Aorta (tissue), 5 donors: ENCODE measurements at places on chromosomes 2 and 18. TPM values are rescaled to one million over a fixed set of nuclear protein-coding genes. Genes with fewer than 3 reads are reported as not detected.

GRCh38 chr2:5986801-5987787, 294.9 kb downstream of the SOX11 start:
- H3K4me1 ChIP-seq: no peaks in the 10 kb centered on the region

GRCh38 chr18:10524507-10525370, 1.1 kb upstream of the NAPG start:
- no peaks in the 10 kb centered on the region for H3K36me3 ChIP-seq
- no peak for DNase-seq
- no peaks in the 10 kb centered on the region for H3K27me3 ChIP-seq
- peaks cover 6% of the 10 kb centered on the region for H3K4me1 ChIP-seq

GRCh38 chr2:2320486-2321199, 10.4 kb downstream of the MYT1L start:
- H3K27me3 ChIP-seq: no peaks in the 10 kb centered on the region
- no peak for DNase-seq
- no peaks in the 10 kb centered on the region for H3K4me1 ChIP-seq
- no peak overlapping the region for H3K27ac ChIP-seq

DNA sequence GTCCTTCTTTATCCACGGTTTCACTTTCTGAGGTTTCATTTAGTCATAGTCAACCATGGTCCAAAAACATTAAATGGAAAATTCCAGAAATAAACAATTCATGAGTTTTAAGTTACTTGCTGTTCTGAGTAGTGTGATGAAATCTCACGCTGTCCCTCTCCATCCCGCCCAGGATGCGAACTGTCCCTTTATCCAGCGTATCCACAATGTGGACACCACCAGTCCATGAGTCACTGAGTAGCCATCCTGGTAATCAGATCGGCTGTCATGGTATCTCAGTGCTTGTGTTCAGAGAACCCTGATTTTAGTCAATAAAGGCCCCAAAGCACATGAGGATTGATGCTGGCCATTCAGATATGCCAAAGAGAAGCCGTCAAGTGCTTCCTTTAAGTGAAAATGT, 3.7 kb downstream of the SP140L start:
- H3K4me3 ChIP-seq: no peak overlapping the region
- H3K36me3 ChIP-seq: no peaks in the 10 kb centered on the region
- no peaks in the 10 kb centered on the region for H3K27me3 ChIP-seq
- no peak overlapping the region for H3K27ac ChIP-seq

DNA sequence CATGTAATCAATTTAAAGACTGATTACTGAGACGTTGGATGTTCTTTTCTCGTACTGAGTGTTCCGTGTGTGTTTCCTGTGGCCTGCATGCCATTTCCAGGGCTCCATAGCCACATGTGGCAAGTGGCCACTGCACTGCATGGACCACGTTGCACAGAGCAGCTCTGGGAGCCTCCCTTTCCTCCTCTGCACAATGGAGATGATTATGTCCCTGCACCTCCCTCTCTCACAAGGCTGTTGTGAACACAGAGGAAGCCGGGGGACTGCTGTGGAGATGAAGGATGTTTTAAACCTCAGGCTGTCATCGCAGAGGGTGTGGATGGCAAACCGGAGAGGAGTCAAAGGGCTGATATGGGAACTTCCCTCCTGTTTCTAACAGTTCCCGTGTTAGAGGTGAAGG, 87.7 kb downstream of the TGOLN2 start:
- H3K4me1 ChIP-seq: no peaks in the 10 kb centered on the region
- H3K27ac ChIP-seq: peak overlapping the region; percentile 67
- no peaks in the 10 kb centered on the region for H3K27me3 ChIP-seq
- H3K36me3 ChIP-seq: no peaks in the 10 kb centered on the region
- no peak for DNase-seq
- no peak overlapping the region for H3K4me3 ChIP-seq

GRCh38 chr2:71243634-71244301, 16.9 kb upstream of the PAIP2B start:
- no peak for DNase-seq
- no peak overlapping the region for H3K27ac ChIP-seq
- H3K36me3 ChIP-seq: no peaks in the 10 kb centered on the region
- H3K4me3 ChIP-seq: no peak overlapping the region
- peaks cover 3% of the 10 kb centered on the region for H3K27me3 ChIP-seq

GRCh38 chr18:9865764-9866490, 19.8 kb upstream of the TXNDC2 start:
- DNase-seq: no peak
- H3K36me3 ChIP-seq: peaks cover 5% of the 10 kb centered on the region
- H3K27ac ChIP-seq: no peak overlapping the region

DNA sequence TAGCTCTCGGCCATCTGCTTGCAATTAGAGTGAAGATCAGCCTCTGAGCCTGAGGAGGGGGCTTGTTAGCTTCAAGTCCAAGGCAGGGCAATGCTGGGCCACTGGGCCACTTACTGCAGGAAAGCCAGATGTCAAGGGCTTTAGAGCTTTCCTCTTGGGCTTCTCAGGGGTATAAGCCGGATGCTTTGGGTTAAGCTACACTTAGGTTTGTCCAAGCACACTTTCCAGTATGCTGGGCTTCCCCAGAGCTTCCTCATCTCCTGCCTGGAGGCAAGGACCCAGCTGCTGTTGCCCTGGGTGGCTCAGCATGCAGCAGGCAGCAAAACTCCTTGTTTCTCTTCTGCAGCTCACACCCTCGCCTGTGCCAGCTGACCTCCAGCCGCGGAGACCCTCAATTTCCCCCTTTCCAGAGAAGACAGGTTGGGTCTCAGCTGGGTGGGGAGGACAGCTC, 29.0 kb upstream of the ATOH8 start:
- no peak for DNase-seq
- no peaks in the 10 kb centered on the region for H3K4me1 ChIP-seq
- H3K27me3 ChIP-seq: no peaks in the 10 kb centered on the region
- H3K4me3 ChIP-seq: no peak overlapping the region
- no peak overlapping the region for H3K27ac ChIP-seq
- H3K36me3 ChIP-seq: no peaks in the 10 kb centered on the region

DNA sequence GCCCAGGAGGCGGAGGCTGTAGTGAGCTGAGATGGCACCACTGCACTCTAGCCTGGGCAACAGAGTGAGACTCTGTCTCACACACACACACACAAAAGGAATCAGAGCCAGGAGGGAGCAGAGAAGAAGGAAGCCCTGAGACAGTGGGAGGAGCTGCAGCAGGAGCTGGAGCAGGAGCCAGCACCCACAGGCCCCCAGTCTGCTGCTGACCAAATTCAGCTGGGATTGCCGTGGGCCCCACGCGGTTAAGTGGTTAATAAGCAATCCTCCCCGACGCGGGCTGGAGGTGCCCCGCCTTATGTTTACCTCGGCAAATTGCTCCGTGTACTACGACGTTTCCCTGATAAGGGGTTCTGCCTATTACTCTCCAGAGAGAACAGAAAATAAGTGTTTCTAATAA, 265.3 kb downstream of the TWIST2 start:
- no peaks in the 10 kb centered on the region for H3K4me1 ChIP-seq
- H3K4me3 ChIP-seq: no peak overlapping the region
- DNase-seq: no peak
- H3K27me3 ChIP-seq: no peaks in the 10 kb centered on the region

DNA sequence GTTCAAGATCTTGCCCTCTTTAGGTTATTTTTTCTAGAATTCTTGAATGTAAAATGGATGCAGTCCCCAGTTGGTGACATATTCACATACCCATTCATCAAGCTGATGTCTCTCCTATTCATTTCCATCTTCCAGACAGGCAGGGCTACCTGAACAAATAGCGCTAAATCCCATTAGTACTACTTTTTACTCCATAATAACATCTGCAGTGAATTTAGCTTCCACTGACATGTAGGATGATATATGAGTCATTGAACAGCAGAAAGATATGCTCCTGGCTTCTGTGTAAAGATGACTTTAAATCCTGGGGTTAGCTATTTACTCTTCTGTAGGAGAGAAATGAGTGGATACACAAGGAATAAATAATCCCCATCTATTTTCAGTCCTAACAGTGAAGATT, 194.7 kb downstream of the RND3 start:
- DNase-seq: no peak
- H3K27ac ChIP-seq: no peak overlapping the region
- no peaks in the 10 kb centered on the region for H3K27me3 ChIP-seq
- no peak overlapping the region for H3K4me3 ChIP-seq
- no peaks in the 10 kb centered on the region for H3K36me3 ChIP-seq

- peaks cover 6% of the 10 kb centered on the region for H3K4me1 ChIP-seq
- no peaks in the 10 kb centered on the region for H3K36me3 ChIP-seq
- no peak for DNase-seq
- no peaks in the 10 kb centered on the region for H3K27me3 ChIP-seq
- H3K4me3 ChIP-seq: no peak overlapping the region
Observed at GRCh38 chr2:85215081-85215447, 81.9 kb downstream of the TCF7L1 start.

- no peak for DNase-seq
- H3K4me1 ChIP-seq: no peaks in the 10 kb centered on the region
- H3K36me3 ChIP-seq: no peaks in the 10 kb centered on the region
- H3K4me3 ChIP-seq: no peak overlapping the region
Observed at GRCh38 chr2:236916181-236916580, 169.5 kb upstream of the COPS8 start.

GRCh38 chr2:11140492-11140891, 14.8 kb upstream of the SLC66A3 start:
- no peak overlapping the region for H3K4me3 ChIP-seq
- no peaks in the 10 kb centered on the region for H3K36me3 ChIP-seq
- H3K27ac ChIP-seq: no peak overlapping the region
- no peaks in the 10 kb centered on the region for H3K27me3 ChIP-seq
- DNase-seq: no peak

DNA sequence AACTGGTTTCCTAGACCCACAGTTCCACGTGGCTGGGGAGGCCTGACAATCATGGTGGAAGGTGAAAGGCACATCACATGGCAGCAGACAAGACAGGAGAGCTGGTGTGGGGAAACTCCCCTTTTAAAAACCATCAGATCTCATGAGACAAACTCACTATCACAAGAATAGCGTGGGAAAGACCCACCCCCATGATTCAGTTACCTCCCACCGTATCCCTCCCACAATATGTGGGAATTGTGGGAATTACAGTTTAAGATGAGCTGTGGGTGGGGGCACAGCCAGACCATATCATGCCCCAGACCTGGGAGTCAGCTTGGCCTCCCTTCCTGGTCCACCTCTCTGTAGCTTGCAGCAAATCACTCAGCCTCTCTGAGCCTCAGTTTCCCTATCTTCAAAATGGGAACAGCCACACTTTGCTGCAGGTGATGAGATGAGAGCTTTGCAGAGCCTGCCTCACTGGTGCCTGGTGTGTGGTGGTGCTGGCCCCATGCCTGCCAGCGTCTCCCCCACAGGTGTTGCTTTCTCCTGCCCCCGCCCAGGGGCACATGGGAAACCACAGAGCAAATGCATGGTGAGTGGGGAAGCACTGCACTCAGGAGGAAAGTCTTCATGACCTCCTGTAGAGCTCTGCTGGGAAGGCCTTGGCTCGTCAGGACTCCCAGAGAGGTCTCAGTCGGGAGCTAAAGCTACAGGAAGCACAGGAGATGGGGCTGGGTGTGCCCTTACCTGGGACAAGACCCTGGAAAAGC, 31.1 kb downstream of the GREB1 start:
- no peaks in the 10 kb centered on the region for H3K4me1 ChIP-seq
- no peaks in the 10 kb centered on the region for H3K27me3 ChIP-seq

DNA sequence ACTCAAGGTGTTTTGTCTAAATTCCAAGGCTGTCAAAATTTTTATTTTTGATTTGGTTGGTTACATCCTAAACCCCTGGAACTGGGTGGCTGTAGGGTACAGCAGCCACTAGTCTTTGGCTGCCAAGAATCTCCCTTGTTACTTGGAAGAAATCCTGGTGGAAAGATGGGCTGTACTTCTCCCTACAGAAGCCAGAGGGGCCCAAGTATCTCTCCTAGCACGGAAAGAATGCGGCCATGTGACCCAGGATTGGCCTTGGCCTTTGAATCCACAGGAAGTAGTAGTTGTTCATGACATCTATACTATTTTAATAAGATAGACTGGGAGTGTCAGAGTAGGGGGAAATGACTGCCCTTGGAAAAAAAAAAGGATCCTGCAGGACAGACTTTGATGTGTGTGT, 54.4 kb upstream of the MYO3B start:
- no peaks in the 10 kb centered on the region for H3K36me3 ChIP-seq
- no peak overlapping the region for H3K4me3 ChIP-seq
- no peaks in the 10 kb centered on the region for H3K27me3 ChIP-seq
- no peak overlapping the region for H3K27ac ChIP-seq
- no peaks in the 10 kb centered on the region for H3K4me1 ChIP-seq

DNA sequence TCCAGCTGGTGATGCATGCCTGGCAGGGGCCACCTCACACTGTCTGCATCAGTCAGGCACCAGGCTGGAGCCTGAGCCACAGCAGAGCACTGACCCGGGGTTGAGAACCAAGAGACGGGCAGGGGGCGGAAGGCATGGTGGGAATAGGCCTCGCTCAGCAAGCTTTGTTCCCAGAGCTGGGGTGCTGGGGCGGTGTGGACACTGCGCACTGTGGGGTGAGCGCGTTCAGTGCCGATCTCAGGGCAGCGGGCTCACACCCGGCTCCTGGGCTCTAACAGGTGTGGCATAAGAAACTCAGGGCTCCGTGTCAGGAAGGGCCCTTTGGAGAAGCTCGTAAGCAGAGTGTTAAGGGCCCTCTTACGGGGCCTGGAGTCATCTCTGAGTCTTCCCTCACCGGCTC, 15.7 kb downstream of the SH3RF3 start:
- H3K4me1 ChIP-seq: no peaks in the 10 kb centered on the region
- no peak overlapping the region for H3K4me3 ChIP-seq
- no peaks in the 10 kb centered on the region for H3K27me3 ChIP-seq
- peak; percentile 54 for DNase-seq
- no peaks in the 10 kb centered on the region for H3K36me3 ChIP-seq

DNA sequence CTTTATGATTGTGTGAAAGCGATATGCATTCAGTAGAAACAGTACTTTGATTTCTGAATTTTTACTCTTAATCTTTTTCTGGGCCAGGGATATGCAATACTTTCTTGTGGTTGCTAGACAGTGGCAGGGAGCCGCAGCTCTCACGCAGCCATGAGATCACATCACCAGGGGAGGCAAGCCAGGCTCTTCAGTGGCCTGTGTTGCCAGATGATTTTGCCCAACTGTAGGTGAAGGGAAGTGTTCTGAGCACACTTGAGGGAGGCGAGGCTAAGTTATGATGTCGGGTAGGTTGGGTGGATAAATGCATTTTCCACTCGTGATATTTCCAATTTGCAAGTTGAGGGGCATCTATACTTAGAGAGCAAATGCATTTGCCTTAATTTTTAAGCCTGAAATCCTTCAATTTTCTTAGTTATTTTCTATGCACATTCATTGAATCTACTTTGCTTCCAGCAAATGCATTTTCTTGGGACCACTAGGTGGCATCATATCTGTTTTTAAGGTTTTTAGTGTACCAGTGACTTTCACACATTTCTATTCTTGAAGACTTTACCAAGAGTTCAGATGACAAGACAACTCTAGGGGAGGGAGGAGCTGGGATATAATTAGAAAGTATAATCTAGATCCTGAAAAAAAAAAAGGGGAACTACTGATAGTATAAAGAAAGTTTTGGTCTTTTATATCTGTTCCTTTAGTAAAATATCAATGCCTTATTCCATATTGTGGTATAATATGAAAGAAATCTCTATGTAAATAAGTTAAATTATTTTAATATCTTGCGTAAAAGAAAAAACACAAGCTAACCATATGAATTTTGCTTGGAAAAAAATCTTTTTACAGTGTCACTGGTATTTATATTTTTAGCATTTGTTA, 643.3 kb downstream of the SOCS6 start:
- H3K27ac ChIP-seq: no peak overlapping the region
- no peaks in the 10 kb centered on the region for H3K4me1 ChIP-seq
- no peaks in the 10 kb centered on the region for H3K27me3 ChIP-seq
- H3K36me3 ChIP-seq: no peaks in the 10 kb centered on the region
- DNase-seq: no peak

The C2orf76 gene
- total RNA-seq: 14.0 TPM

The KCNG2 gene
- total RNA-seq: 1.1 TPM

The GLI2 gene
- total RNA-seq: 9.0 TPM

The FNDC4 gene
- 18.6 TPM for total RNA-seq

The PID1 gene
- 44.8 TPM for total RNA-seq

The ATP6V1B1 gene
- not detected for total RNA-seq

The G6PC2 gene
- not detected for total RNA-seq
